Coronary artery (tissue), 2 donors: ENCODE measurements at places on chromosomes 6 and 20.
A peak's percentile ranks its signal among the peaks of the same experiment; 100 is the strongest.

- no peak for DNase-seq
These were observed 25.9 kb upstream of the UST start for GRCh38 chr6:148720897-148721296.

- no peak for DNase-seq
These were observed 9.3 kb upstream of the TXNDC5 start for GRCh38 chr6:7919871-7920270.

- peak; percentile 90 for DNase-seq
These were observed at the start of gene TGIF2 for GRCh38 chr20:36573103-36573797. TGIF2 (plus strand) TSS chr20:36573597; CDS start chr20:36578775, 5,178 bp downstream.

GRCh38 chr6:81821449-81821848 is 69.0 kb upstream of the TENT5A start:
- no peak for DNase-seq

- DNase-seq = no peak
These were observed 20.5 kb downstream of the PCK1 start for GRCh38 chr20:57581202-57582028.

GRCh38 chr6:24838081-24838480 is 39.4 kb upstream of the ARMH2 start:
- no peak for DNase-seq

GRCh38 chr6:87277123-87277522 is 45.3 kb upstream of the SMIM8 start:
- no peak for DNase-seq

DNA sequence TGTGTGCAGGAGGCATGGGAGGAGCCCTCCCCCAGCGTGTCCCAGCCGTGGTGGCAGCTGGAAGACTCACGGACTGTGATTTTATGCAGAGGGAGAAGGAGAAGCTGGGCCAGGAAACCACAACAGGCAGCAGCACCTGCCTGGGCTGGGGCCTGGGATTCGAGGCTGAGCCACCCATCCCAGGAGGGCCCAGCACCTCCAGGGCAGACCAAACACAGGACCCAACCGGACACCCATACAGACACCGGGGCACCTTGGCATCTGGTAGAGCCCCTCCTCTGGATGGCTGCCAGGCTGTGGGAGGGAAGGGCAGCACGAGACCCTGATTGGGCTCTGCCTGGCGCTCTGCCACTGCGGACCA is 41.7 kb upstream of the CHRNA4 start:
- DNase-seq = no peak

DNA sequence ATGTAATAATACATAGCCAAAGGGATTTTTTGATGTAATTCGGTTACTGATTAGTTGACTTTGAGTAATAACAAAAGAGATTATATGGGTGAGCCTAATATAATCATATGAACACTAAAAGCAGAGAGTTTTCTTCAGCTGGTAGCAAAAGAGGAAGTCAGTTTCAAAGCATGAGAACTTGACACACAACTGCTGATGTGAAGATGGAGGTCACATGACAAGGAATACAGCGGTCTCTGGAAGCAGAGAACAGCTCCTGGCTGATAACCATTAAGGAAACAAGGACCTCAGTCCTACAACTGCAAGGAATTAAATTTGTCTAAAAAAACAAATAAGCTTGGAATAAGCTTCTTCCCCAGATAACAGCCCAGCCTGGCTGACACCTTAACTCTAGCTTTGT is 154.5 kb upstream of the PRND start:
- no peak for DNase-seq

DNA sequence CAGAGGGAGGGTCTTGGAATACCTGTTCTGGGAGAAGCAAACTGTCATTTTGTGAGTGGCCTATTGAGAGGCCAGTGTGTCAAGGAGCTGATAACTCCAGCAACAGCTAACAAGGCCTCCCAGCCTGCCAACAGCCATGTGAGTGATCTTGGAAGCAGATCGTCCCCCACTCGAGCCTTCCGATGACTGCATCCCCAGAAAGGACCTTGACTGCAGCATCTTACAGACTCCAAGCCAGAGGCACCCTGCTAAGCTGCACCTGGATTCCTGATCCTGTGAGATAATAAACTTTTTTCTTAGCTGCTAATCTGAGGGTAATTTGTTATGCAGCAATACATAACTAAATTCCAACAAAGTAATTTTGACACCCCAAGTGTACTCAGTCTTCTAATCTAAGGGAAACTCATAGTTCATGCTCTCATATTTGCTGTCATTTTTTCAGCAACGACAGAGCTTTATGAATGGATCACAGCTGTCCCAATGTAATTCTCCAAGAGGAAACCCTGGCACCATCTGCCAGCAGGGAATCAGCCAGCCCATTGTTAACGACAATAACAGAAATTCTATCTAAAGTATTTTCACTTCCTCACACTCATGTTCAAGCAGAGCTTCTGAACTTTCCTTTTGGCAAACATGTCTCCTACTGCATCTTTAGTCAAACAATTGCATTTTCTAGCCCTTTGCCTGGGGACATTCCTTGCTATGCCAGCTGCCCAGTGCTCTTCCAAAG is 470.2 kb upstream of the BTBD3 start:
- DNase-seq = no peak

DNA sequence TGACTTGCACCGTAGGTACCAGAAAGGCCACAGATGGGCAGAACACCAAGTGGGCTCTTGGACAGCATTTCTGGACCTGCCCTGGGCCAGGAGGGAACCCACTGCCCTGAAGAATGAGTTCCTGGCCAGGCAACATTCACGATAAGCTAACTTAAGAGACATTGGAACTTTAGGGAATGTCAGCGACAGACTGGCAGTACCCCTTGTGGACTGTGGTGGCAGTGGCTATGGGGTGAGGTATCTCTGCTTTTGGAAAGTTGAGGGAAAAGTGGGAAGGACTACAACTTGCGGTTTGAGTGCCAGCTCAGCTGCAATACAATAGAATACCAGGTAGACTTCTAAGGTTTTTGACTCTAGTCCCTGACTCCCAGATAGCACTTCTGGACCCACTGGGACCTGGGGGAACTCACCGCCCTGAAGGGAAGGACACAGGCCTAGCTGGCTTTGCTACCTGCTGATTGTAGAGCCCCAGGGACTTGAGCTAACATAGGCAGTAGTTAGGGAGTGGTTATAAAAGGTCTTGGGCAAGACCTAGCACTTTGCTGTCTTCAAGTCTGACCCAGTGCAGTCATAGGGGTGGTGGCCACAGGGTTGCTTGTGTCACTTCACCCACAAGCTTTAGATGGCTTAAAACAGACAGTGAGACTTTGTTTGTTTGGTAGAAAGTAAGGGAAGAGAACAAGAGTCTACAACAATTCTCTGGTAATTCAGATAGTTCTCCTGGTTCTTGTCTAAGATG is 617.6 kb downstream of the COL12A1 start:
- no peak for DNase-seq

GRCh38 chr6:43412541-43412940 is 14.8 kb upstream of the ABCC10 start:
- DNase-seq = no peak

DNA sequence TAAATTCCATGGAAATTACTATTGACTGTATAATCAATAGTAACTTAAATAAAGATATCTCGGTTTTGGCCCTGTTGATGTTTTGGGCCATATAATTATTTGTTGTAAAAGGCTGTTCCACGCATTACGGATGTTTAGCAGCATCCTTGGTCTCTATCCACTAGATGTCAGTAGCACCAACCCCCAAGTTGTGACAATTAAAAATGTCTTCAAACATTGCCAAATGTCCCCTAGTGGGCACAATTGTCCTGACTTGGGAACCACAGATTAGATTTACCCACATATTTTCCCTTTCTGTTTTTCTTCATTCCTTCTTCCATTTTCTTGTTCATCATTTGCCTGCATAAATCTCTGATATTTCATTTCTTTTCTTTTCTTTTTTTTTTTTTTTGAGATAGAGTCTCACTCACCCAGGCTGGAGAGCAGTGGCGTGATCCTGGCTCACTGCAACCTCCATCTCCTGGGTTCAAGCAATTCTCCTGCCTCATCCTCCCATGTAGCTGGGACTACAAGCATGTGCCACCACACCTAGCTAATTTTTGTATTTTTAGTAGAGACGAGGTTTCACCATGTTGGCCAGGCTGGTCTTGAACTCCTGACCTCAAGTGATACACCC is 13.6 kb upstream of the WFDC8 start:
- no peak for DNase-seq

DNA sequence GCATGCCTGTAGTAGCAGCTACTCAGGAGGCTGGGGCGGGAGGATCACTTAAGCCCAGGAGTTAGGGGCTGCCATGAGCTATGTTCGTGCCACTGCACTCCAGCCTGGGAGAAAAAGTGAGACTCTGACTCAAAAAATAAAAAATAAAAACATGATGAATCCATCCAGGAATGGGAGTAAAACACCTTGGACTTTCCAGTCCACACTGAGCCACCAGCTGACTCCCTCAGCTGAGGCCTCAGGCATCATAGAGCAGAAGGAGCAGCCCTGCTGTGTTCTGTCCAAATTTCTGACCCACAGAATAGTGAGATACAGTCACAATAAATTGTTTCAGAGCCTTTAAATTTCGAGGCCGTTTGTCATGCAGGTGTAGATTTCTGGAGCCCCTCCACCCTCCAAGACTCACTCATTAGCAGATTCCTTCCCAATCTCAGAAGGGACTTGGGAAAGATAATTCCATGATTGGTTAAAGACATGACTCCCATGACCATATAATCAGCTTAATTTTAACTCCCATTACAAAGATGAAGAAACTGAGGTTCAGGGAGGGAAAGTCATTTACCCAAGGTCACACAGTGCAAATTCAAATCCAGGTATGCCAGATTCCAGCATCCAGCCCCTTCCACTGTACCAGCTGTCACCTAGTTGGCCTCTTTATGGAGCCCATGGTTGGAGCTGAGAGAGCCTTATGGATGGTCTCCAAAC is 9.0 kb upstream of the MMP9 start:
- no peak for DNase-seq

GRCh38 chr6:47733879-47734558 is 35.6 kb downstream of the ADGRF4 start:
- no peak for DNase-seq

GRCh38 chr6:39056681-39057080 is 8.1 kb downstream of the GLP1R start:
- no peak for DNase-seq

- no peak for DNase-seq
These were observed 36.7 kb downstream of the FGD2 start for GRCh38 chr6:37042150-37042549.

- no peak for DNase-seq
These were observed 285.5 kb downstream of the ZFAND3 start for GRCh38 chr6:38105066-38105465.

GRCh38 chr6:152636609-152637295 is 410 bp downstream of the SYNE1 start:
- DNase-seq = no peak

DNA sequence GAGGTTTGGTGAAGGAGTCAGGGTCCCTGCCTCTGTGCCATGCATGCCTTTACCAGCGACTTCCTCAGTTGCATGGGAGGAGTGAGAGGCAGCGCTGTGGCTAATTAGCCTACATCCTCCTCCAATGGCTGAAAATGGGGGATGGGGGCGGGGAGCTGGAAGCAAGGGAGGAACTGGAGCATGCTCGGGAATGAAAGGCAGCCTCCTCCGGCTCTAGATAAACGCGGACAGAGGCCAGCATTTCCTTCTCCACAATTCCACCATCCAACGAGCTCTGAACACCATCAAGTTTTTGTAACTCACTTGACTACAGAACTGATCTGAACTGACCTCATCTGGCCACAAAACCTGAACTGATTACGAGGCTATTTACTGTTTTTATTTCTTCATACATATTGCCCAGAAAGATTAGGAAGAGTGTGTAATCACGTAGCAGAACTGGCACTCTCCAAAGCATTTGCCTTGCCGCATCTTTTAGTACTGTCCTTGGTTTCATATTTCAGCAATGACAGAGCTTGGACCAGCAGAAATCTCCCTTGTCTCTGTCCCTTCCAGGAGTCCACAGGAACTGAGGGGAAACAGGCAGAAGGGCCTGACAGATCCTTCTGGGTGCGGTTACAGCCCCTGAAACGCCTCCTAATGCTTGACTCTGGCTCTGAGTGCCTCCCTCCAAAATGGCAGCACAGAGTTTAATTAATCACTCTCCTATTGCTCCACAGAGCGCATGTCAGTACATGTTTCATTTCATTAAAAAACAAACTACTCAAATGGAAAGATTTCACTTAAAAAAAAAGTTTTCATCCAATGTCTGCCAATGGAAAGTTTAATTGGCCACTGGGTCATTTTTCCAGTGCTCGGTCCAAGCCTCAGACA is 58.2 kb upstream of the TRAF3IP2 start:
- no peak for DNase-seq

GRCh38 chr6:12592634-12593033 is 123.9 kb upstream of the PHACTR1 start:
- no peak for DNase-seq

- DNase-seq = no peak
These were observed 564.4 kb downstream of the HAO1 start for GRCh38 chr20:7375905-7376304.

DNA sequence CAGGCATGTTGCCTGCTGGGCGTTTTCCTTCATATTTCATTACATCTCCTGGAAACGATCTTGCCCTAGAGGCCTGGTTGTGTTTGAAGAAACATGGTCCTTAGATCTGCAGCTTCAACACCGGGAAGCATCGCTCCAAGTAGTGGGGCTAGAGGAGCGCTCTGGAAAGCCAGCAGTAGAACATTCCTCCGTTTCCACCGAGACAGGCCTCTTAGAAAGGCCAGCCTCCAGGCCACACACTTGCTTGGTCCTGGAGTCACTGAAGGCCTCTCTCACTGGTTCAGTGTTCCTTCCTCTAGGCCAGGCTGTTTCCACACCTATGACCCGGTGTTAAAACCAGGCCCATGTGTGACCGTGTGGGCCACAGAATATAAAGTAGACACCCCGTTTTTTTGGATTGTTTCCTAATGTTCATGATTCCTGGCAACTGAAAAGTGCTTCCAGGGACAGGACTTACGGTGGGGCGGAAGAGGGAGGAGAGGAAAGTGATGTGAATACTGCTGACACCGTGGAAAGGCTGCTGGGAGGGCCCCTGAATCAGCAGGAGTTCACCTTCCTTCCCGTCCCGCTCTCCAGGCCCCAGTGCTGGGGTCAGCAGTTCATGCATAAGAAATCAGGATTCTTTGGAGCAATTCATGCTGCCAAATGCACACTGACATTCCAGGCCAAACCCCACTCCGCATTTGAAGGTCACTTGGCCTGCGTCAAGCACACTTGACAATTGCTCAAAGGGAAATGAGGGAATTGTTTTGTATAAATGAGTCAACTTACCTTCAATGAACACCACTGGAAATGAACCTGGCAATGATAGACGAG is 83.8 kb downstream of the IYD start:
- DNase-seq = peak; percentile 60

DNA sequence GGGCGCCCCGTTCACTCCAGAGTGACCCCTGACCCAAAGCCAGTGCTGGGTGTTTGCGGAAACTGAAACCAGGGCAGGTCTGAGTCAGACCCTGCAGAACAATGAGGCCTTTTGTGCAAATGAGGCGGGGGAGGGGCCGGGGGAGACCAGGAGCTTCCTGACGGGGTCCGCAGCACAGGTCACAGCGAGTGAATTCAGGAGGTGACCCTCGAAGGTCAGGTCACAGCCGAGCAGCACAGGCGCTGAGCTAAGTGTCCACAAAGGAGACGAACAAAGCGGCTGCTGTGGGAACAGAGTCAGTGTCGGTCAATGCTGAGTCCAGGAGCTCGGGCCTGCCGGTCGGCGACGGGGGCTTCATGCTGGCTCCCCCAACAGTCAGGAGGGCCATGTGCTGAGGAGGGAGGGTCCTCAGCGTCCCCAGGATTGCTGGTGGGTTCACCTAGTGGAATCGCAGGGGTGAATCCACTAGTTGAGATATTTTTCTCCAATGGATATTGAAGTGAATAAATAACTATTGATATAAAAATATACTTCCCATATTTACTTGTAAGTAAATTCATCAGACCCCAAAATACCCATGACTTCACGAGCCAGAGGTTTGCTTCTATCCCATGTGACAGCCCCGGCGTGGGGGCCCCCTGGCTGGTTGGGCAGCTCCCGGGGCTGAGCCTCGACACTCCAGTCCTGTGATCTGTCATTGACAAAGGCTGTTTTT is 188.4 kb upstream of the SULF2 start:
- no peak for DNase-seq
